GM10248 (cell line): ENCODE measurements at places on chromosomes 1 and 21.

GRCh38 chr1:121516234-121516967 is 331.6 kb downstream of the SRGAP2C start:
- no peak for DNase-seq

- DNase-seq, result no peak
These were observed 866.0 kb downstream of the LTN1 start for GRCh38 chr21:28126521-28127174.

DNA sequence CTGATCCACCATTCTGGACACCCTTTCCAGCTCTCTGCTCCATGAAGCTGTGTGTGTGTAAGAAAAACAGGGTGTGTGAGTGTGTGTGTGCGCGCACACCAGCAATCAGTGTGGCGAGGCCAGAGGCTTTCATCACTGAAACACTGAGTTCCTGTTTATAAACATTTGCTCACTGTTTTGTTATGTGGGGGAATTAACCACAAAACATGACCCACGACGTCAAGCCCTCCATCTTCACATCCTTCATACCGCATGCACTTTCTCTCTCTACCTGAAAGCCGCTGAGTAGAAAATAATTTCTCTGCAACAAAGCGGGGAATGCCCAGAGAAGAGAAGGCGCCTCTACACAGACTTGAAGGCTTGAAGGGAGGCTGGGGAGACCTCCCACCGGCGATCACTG is 148.9 kb upstream of the IRF2BP2 start:
- peak; percentile 32 for DNase-seq

GRCh38 chr1:48665708-48666407 is 110.8 kb downstream of the BEND5 start:
- no peak for DNase-seq

GRCh38 chr1:39412892-39413291 is 78.5 kb upstream of the BMP8A start:
- no peak for DNase-seq

DNA sequence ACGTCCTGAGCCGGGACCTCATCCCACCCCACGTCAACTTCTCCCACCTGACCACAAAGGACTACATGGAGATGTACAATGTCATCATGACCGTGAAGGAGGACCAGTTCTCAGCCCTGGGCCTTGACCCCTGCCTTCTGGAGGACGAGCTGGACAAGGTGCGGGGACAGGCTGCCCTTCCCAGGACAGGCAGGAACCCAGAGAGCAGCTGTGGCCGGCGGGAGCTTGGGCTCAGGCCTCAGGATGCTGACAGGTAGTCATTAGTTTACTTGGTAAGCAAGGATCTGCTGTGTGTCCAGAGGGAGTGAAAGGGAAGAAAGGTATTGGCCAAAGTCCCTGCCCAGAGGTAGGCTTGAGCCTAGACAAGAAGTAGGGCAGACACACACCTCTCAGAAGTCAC is 17.6 kb upstream of the KCNC4 start:
- no peak for DNase-seq

- DNase-seq, result no peak
These were observed 13.1 kb upstream of the EVI5 start for GRCh38 chr1:92797961-92798360.
